Right atrium auricular region (tissue), 2 donors: ENCODE measurements at places on chromosomes 7 and 10. TPM values are rescaled to one million over a fixed set of nuclear protein-coding genes. Genes with fewer than 3 reads are reported as not detected.

Gene ADRA2A
- total RNA-seq = 1.2 TPM

Gene MAPK8
- total RNA-seq = 26.5 TPM

GRCh38 chr7:155847821-155848435 lies 35.7 kb upstream of the SHH start:
- H3K36me3 ChIP-seq = no peaks in the 10 kb centered on the region
- DNase-seq = no peak
- no peaks in the 10 kb centered on the region for H3K4me1 ChIP-seq
- no peaks in the 10 kb centered on the region for H3K27me3 ChIP-seq

- H3K4me3 ChIP-seq = no peak overlapping the region
- no peaks in the 10 kb centered on the region for H3K27me3 ChIP-seq
- no peak overlapping the region for H3K27ac ChIP-seq
- DNase-seq = no peak
- H3K4me1 ChIP-seq = no peaks in the 10 kb centered on the region
Observed at GRCh38 chr7:152596824-152597223, 79.1 kb downstream of the XRCC2 start.
